Karpas-422 (cell line): ENCODE measurements at places on chromosomes 7 and 10. TPM values are rescaled to one million over a fixed set of nuclear protein-coding genes. Genes with fewer than 3 reads are reported as not detected.

DNA sequence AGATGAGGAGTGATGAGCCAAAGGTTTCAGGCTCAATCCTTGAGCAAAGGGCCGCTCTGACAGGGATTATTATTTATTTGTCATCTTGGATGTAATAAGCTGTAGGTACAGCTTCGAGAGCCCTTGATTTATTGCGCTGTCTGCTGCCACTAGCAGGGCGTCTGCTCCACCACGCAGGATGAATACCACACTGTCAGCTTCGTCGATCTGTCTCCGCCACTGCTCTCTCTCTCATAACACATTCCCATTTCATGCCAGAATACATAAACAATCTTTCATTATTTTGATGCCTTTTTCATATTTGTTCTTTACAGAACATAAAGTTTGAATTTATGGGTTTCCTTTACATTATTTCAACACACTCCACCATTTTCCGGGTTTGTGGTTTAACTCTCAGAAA lies 276.6 kb downstream of the LRMDA start:
- no peaks in the 10 kb centered on the region for H3K27me3 ChIP-seq
- H3K4me3 ChIP-seq: no peak overlapping the region
- H3K36me3 ChIP-seq: no peaks in the 10 kb centered on the region
- H3K4me1 ChIP-seq: no peaks in the 10 kb centered on the region
- no peak overlapping the region for H3K27ac ChIP-seq

GRCh38 chr10:17943033-17943745 lies 8.5 kb upstream of the SLC39A12 start:
- no peak overlapping the region for H3K4me3 ChIP-seq
- DNase-seq: no peak
- H3K36me3 ChIP-seq: no peaks in the 10 kb centered on the region
- no peak overlapping the region for H3K27ac ChIP-seq
- no peaks in the 10 kb centered on the region for H3K27me3 ChIP-seq

PDCD11 gene
- 28.9 and 40.0 TPM in 2 replicates for total RNA-seq

DNA sequence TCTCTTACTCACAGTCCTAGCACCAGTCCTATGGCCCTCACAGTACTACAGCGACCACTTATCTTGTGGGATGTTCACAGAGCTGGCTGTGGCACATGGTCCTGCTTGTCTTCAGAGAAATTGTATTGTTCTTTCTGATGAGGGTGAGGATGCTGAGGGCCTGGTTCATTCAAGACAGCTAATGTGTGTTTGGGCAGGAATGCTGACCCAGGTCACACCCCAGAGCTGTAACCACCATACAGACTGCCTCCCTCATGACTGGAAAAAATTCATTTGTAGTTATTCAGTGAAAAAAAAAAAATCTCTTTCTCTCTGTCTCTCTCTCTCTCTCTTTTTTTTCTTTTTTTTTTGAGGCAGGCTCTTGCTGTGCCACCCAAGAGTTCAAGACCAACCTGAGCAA lies 83.5 kb downstream of the KLF6 start:
- H3K36me3 ChIP-seq: no peaks in the 10 kb centered on the region
- no peak for DNase-seq
- peaks cover 4% of the 10 kb centered on the region for H3K4me1 ChIP-seq
- H3K27me3 ChIP-seq: no peaks in the 10 kb centered on the region

DNA sequence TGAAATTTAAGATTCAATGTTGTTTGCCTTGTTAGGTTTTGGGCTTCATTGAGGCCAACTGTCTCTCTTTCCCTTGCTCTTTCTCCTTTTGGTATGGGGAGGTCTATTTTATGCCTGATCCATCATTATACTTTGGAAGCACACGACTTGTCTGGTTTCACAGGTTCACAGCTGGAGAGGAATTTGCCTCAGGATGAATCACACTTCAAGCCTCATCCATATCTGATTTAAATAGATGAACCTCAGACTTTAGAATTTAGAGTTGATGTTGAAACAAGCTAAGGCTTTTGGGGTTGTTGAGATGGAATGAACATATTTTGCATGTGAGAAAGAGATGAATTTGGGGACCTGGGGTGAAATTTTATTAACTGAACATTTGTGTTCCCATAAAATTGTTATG lies 150.5 kb upstream of the IGFBP3 start:
- H3K4me3 ChIP-seq: no peak overlapping the region
- H3K36me3 ChIP-seq: no peaks in the 10 kb centered on the region
- no peak overlapping the region for H3K27ac ChIP-seq
- H3K4me1 ChIP-seq: no peaks in the 10 kb centered on the region

- H3K36me3 ChIP-seq: no peaks in the 10 kb centered on the region
- H3K4me1 ChIP-seq: no peaks in the 10 kb centered on the region
- no peak overlapping the region for H3K27ac ChIP-seq
- DNase-seq: no peak
- H3K4me3 ChIP-seq: no peak overlapping the region
- 0 out of 2 replicates have a peak, but pooled peaks cover 2% of the 10 kb centered on the region for H3K27me3 ChIP-seq
Measured at GRCh38 chr7:42650171-42650570, 261.7 kb downstream of the C7orf25 start.

- no peak overlapping the region for H3K27ac ChIP-seq
- no peak for DNase-seq
- H3K36me3 ChIP-seq: no peaks in the 10 kb centered on the region
Measured at GRCh38 chr7:40804477-40805215, 669.8 kb downstream of the SUGCT start.

OAT gene
- total RNA-seq: 64.8 and 98.4 TPM in 2 replicates

DNA sequence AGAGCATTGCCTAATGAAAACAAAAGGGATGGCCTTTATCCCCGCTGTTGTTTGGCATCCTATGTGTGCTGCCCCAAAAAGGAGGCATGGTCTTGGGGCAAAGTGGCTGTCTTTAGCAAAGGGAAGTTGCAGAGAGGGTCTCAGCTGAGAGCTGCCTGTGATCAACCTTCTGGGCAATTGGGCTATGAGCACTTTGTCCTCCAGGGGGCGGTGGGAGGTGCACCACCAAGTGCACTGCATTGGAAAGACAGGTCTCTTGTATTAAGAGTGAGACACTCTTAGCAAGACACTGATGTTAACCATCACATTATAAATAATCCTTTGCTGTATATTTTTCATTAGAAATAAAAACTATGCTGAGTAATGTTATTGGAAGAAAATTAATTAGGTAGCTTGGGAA lies 314.8 kb downstream of the POM121L12 start:
- no peak overlapping the region for H3K27ac ChIP-seq
- H3K4me3 ChIP-seq: no peak overlapping the region
- H3K27me3 ChIP-seq: no peaks in the 10 kb centered on the region

- DNase-seq: peak; percentile 81
- H3K27me3 ChIP-seq: no peaks in the 10 kb centered on the region
- H3K27ac ChIP-seq: no peak overlapping the region
- H3K4me1 ChIP-seq: peaks cover 15% of the 10 kb centered on the region
- peak overlapping the region; percentile 45; the same call in 1 of the 2 replicates for H3K4me3 ChIP-seq
- no peaks in the 10 kb centered on the region for H3K36me3 ChIP-seq
Measured at GRCh38 chr7:74587435-74588126, 69.9 kb upstream of the GTF2I start.

- H3K36me3 ChIP-seq: no peaks in the 10 kb centered on the region
- no peak overlapping the region for H3K27ac ChIP-seq
- no peaks in the 10 kb centered on the region for H3K27me3 ChIP-seq
- no peak overlapping the region for H3K4me3 ChIP-seq
- H3K4me1 ChIP-seq: peaks cover 10% of the 10 kb centered on the region
Measured at GRCh38 chr7:38675494-38676106, 44.4 kb upstream of the AMPH start.

FAM25G gene
- not detected in 2 replicates for total RNA-seq

TAS2R4 gene
- total RNA-seq: 0.43 and 1.3 TPM in 2 replicates

SPDYE6 gene
- total RNA-seq: not detected in 2 replicates

TMEM26 gene
- total RNA-seq: not detected in 2 replicates
